ENCODE measurements at places on chromosomes 3 and 15.

DNA sequence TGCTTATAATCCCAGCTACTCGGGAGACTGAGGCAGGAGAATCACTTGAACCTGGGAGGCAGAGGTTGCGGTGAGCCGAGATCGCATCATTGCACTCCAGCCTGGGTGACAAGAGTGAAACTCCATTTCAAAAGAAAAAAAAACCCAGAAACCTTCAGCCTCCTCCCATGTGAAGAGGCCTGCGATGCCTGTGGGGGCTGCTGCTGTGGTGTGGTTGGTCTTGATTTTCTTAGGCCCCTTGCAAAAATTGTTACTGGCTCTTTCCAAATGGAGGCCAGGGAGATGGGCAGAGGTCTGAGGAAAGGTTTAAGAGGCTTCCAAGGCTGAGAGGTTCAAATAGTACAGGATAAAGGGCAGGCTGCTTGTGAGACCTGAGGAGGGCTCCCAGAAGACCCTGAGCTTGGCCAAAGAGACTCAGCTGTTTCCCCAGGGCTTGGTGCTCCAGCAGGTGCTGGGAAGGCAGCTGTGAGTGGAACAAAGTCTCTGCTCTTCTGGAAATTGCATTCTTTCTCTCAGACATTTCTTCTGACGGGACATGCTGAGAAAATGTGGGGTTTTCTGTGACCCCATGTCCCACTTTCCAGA, 18.4 kb downstream of the GCSAM start:
- no peak for DNase-seq

DNA sequence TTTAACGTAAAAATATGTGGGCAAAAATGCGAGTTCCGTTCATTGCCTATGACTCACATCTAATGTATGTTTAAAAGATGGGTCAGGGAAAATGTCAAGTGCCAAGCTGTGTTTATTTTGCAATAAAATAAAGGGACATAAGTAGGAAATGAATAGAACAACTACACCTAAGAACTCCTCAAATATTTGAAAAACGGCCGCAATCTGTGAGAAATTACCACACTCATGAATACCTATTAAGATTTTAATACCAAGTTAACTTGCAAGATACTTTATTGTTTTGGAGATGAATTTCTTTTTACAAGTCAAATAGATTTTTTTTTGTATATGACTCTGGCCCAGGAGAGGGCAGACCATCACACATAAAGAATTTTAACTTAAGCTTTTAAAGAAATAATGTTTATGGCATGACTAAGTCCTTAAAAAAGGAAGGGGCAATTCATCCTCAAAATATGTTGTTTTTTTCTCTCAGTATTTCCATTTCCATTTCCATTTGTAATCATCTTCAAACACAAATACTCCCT, 152.7 kb downstream of the SUCNR1 start:
- peak; percentile 49 for DNase-seq

DNA sequence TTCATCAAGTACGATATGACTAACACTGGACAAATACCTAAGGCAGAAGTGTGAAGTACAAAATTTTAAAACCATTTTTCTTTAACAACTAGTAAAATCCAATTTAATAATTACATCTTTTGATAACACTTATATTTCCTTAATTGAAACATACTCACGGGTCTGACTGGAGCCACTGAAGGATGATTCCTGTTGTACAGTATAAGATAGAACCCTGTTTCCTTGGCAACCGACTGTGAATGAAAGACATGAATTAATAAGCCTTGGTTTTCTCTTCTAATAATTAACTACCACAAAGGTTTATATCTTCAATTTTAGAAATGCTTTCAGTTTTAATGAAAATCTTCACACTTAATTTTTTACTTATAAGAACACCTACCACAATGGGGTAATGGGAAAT, 19.4 kb downstream of the DHX36 start:
- no peak for DNase-seq

DNA sequence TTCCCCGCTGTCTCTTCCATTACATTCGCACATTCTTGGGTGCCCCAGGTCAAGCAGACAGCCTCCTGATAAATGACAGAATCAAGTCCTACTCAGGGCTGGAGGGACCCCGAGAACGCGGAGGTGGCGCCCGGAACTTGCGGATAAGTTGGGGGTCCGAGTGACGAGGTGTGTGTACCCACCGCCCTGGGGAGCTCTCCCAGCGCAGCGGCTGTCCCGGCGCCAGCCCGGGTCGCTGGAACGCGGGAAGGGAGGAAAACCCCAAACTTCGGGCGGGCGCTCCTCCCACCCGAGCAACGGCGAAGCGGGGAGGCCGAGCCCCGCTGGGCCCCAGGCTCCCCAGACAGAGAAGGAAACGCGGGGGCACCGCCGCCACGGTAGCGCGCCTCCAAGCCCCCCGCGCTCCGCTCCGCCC, 550 bp downstream of the CLN6 start:
- DNase-seq, result no peak

DNA sequence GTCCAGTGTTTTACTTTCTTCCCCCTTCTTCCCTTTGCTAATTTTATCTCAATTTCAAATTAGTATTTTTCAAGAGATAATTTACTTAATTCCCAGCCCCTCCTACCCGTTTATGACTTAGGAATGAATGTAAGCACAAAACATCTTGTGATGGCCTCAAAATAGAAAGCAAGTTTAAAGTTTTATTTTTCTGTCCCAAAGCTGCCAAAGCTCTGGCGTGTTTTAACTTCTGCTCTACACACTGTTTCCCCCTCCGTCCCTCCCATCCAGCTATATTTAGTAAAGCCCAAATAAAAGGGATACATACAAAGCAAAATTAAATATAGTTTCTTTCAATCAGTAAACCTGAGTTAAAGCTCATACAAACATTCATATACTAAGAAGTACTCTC, 59.9 kb downstream of the IGF2BP2 start:
- no peak for DNase-seq

GRCh38 chr15:52858782-52859176, 68.6 kb upstream of the ONECUT1 start:
- no peak for DNase-seq

DNA sequence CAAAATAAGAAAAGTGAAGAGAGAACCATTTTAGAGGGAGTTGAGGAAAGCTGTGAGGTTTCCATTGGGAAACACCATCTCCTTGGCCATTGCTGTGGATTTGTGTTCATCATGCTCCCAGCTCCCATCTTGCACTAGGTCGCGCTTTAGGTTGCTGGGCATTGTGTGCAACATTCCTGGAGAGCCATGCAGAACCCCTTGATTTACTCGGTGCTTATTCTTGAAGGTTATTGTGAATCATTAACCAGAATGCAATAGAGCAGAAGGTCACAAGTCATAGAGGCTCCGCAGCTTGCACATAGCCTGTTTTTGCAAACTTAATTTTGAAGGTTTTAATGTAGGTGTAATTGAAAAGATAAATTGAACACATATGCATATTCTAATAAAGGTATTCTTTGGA, 239.2 kb upstream of the IL12A start:
- no peak for DNase-seq

- no peak for DNase-seq
Observed at GRCh38 chr3:100141586-100141985, 27.3 kb upstream of the FILIP1L start.

DNA sequence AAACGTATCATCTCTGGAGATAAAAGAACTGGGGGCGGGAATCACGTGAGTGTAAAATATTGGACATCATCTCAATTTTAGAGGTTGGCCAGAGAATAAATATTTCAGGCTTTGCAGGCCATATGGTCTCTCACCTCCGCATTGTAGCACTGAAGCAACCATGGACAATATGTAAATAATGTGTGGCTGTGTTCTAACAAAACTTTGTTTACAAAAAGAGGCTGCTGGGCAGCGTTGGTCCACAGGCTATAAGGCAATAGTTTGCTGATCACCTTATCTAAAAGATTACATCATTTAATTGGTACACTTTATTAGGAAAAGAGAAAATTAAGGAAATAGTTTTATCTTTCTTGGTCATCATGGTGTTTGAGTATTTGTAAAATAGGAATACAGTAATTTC, 22.5 kb upstream of the SHC4 start:
- DNase-seq, result no peak

DNA sequence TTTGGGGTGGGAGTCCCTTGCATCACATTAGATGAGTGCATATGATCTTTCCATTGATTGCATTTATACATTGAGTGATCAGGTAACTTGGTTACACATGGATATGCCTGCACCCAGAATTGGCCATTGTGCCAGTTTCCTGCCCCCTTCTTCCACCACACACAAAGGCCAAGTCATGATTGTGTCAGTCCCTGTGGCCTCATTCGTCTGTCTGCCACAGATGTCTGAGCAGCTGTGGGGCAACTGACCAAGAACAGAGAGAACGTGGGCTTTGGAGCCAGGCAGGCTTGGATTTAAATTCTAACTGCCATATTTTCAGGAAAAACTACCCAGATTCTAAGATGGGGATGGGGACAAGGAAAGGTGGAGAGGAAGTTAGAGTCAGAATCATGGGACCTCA, 27.0 kb downstream of the CCNL1 start:
- no peak for DNase-seq

DNA sequence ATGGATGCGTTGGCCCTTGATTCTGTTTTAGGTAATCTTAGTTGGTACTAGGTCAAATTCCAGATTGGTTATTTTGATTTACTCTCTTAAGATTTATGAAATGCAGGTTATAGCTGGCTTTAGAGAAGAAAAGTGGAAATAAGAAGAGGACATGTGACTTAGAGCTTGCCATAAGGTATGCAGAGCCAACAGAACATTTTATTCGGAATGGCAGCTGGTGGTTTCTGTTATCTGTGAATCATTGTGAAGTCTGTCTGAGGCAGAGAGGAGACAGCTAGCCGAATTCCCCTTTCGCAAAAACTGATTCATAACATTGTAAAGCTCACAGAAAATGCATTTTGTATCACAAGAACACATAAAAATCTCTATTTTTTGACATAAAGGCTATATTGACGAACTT, 82.1 kb downstream of the FILIP1L start:
- DNase-seq, result peak; percentile 83

DNA sequence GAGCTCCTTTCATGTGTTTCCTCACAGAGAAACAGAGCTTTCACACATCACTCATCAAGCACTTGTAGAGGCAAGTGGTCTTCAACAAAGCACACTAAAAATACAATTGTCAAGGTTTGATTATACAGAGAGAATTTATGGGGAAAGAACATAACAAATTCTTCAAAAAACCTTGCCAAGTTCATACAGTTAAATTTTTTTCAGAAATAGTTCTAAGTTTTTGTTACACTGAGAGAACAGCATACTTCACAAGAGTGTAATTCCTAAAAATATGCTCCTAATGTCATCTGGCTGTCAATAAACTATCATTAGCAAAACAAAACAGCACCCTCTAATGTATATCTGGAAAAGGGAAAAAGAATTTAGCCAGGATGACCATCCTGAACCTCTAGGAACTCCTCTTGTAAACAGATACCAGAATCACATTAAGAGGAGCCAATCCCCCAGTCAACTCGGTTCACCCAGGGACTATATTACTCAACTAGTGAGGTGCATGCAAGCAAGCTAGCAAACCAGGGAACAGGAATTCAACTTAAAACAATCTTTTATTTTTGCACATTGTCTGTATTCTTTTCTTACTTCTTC, 63.3 kb downstream of the RAD18 start:
- DNase-seq, result no peak

- peak; percentile 51 for DNase-seq
Observed at GRCh38 chr3:16840101-16840424, 44.7 kb upstream of the PLCL2 start.

GRCh38 chr3:877001-877400, 215.8 kb upstream of the CNTN6 start:
- no peak for DNase-seq

All from NCI-H226 (cell line).